Dorsolateral prefrontal cortex (tissue), 122 donors: ENCODE measurements at places on chromosomes 7 and 10.

DNA sequence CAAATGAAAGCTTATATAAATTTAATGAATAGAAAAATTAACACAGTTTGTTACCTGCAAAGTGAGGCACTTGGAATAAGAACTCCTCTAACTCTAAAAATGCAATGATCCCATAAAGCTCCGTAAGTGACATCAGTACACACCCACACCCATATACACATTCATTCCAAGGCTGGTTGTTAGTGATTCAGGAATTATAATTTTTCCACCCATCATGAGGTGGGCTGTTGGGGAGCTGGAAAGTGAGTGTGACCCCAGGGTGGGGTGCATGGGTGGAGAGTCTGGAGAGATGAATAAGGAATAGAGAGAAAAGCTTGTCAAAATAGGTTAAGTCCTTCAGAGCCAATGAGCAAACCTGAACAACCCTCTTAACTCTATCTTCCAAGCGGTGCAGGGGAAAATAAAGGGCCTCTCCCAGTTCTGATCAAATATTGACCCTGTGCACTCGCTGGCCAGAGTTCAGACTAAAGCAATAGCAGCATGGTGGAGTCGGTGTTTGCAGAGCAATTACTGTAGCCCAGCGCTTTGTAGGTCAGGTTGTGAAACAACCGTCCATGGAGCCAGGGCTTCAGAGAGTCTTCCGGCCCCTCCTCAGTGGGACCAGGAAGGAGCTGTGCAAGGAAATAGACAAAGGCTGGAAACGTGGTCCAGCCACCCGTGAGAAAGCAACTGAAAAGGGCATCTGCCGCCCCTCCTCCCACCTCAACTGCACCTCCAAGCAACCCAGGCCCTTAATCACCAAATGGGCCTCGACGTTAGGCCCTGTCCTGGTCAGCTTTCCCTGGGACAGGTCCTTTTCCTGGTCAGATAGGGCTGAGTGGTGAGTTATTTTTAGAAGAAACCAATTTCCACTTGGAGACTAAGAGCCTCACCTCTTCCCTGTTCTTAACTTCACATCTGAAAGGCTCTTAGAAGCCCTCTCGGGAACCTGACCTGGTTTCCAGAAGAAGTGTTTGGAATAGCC is 61.2 kb downstream of the SH3PXD2A start:
- DNase-seq: no peak

- DNase-seq: no peak
These were observed 27.2 kb upstream of the ARMS2 start for GRCh38 chr10:122427280-122427679.

- no peak for DNase-seq
These were observed 57.6 kb downstream of the RNLS start for GRCh38 chr10:88525371-88526069.

- DNase-seq: no peak
These were observed 135.4 kb upstream of the FZD1 start for GRCh38 chr7:91128683-91129348.
